ENCODE measurements at places on chromosomes 1 and 21. TPM values are rescaled to one million over a fixed set of nuclear protein-coding genes. Genes with fewer than 3 reads are reported as not detected.

Gene PLK3
- total RNA-seq = 539 TPM

Gene BSND
- not detected for total RNA-seq

Gene PLA2G2D
- total RNA-seq = not detected

Gene CHI3L1
- total RNA-seq = not detected

Gene MRPL39
- 13.2 TPM for total RNA-seq

Gene WNT3A
- total RNA-seq = not detected

Gene PLA2G2F
- not detected for total RNA-seq

Gene DENND2D
- total RNA-seq = 83.8 TPM

Gene LCE1C
- total RNA-seq = not detected

Gene LCA5L
- not detected for total RNA-seq

Gene OR10J1
- not detected for total RNA-seq

Gene A3GALT2
- total RNA-seq = not detected

Gene ERICH3
- total RNA-seq = not detected

Gene DLGAP3
- 1.2 TPM for total RNA-seq

Gene FHL3
- 4.6 TPM for total RNA-seq

Gene NID1
- 0.10 TPM for total RNA-seq

Gene ATP1B1
- 25.0 TPM for total RNA-seq

Gene BGLAP
- 1.1 TPM for total RNA-seq

Gene TTC22
- total RNA-seq = 15.8 TPM

Gene OR2T29
- total RNA-seq = not detected

Gene ZNF692
- 50.6 TPM for total RNA-seq

Gene KISS1
- 0.59 TPM for total RNA-seq

Gene CA6
- total RNA-seq = not detected

Gene EVA1C
- total RNA-seq = 8.3 TPM

Gene KRTAP10-11
- not detected for total RNA-seq

Gene FRRS1
- 1.1 TPM for total RNA-seq

Gene PODN
- not detected for total RNA-seq

Gene TMCO4
- total RNA-seq = 18.7 TPM

Gene BARHL2
- not detected for total RNA-seq

Gene LYPD8
- not detected for total RNA-seq

Gene LMOD1
- total RNA-seq = not detected

Gene OR14K1
- not detected for total RNA-seq

Gene TNFRSF8
- total RNA-seq = 2.3 TPM

Gene MX2
- total RNA-seq = 119 TPM

Gene SRM
- total RNA-seq = 29.6 TPM

Data from CD4-positive, CD25-positive, alpha-beta regulatory T cell (primary cell).